Activated CD4-positive, alpha-beta T cell treated with anti-CD3 and anti-CD28 coated beads for 24 hours (primary cell): ENCODE measurements at places on chromosomes 2 and 18.

- DNase-seq: no peak
Observed at GRCh38 chr2:183250061-183250460, 125.8 kb downstream of the NUP35 start.

DNA sequence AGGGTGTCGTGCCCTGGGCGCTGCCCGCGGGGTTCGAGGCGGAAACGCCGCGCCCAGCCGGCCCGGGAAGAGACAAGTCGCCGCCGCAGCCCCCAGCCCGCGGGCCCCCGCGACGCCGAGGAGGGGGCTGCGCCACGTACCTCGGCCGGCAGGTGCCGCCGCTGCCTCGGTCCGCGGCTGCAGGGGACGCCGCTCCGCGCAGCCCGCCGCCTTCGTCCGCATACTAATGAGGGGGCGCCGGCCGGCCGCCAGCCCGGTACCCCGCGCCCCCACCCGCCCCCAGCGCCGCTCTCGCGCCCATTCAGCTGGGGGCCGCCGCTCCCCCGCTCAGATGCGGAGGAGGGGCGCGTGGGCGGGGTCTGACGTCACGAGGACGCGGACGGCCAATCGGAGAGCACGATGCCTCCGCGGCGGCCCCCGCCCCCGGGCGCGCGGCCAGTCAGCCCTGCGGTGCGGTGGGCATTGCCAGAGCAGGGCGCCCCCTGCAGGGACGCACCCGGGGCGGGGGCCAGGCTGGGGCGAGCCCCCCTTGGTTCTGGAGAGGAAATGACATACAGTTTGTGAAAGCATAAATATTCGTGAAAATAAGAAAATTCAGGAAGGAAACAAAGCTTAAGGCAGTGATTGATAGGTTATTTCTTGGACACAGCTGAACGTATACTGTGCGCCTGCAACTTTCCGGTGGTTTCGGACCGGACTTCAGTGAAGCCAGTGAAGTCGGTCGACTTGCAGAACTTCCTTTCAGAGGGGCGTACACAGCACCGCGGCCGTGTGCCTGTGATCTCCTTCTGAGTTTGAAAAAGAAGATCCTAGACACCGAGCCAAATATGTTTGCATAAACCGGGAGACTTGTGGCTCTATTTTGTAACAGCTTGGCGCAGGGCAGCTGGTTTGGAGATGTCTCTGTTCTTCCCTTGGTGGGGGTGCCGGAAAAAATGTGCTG lies at the start of gene ST3GAL5:
Gene ST3GAL5 (minus strand): TSS at position 307 of the 943 bp plus-strand sequence. CDS start 85 bp downstream, at position 222.
- peak; percentile 89 for DNase-seq

- no peak for DNase-seq
Observed at GRCh38 chr2:69582582-69583176, 60.9 kb downstream of the AAK1 start.

DNA sequence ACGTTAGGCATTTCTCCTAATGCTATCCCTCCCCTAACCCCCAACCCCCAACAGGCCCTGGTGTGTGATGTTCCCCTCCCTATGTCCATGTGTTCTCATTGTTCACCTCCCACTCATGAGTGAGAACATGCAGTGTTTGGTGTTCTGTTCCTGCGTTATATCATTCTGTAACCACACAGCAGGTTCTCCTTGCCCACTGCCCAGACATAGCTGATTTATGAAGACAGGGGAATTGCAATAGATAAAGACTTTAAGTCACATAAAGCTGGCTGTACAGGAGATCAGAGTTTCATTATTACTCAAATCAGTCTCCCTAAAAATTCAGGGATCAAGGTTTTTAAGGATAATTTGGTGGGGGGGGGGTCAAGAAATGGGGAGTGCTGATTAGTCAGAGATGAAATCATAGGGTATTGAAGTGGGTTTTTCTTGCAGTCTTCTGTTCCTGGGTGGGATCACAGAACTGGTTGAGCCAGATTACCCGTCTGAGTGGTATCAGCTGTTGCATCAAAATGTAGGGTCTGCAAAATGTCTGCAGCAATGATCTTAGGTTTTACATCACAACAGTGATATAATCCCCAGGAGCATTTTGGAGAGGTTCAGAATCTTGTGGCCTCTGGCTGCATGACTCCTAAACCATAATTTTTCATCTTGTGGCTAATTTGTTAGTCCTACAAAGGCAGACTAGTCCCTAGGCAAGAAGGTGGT lies 392.1 kb upstream of the KCNJ3 start:
- no peak for DNase-seq

DNA sequence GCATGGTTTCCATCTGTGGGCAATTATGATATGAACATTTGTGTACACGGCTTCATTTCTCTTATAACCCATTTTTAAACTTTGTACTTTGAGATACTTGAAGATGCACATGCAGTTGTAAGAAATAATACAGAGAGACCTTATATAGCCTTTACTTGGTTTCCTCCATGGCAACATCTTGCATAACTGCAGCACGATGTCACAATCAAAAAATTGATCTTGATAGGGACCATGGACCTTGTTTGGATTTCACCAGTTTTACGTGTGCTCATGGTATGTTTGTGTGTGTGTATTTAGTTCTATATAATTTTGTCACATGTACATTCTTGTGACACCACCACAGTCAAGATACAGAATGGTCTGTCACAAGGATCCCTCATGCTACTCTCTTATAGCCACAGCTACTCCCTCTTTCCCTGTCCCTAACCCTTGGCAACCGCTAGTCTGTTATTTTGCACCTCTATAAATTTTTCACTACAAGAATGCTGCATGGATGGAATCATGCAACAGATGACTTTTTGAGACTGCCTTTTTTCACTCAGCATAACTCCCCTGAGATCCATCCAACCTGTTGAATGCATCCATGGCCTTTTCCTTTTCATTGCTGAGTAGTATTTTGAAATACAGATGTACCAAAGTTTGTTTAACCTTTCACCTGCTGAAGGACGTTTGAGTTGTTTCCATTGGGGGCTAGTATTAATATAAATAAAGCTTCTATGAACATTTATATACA lies 19.4 kb upstream of the MLPH start:
- DNase-seq: no peak

DNA sequence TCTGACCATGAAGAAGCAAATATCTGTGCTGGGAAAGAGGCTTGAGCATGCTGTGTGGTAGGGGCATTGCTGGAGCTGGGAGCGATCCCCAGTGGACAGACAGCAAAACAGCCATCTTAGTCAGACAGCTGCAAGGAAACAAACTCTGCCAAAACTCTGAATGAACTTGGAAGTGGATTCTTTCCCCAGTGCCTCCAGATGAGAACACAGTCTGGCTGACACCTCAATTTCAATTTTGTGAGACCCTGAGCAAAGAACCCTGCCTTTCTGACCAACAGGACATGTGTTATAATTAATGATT lies 23.2 kb upstream of the FAP start:
- no peak for DNase-seq

- no peak for DNase-seq
Observed at GRCh38 chr2:118168615-118169014, 80.3 kb downstream of the INSIG2 start.

DNA sequence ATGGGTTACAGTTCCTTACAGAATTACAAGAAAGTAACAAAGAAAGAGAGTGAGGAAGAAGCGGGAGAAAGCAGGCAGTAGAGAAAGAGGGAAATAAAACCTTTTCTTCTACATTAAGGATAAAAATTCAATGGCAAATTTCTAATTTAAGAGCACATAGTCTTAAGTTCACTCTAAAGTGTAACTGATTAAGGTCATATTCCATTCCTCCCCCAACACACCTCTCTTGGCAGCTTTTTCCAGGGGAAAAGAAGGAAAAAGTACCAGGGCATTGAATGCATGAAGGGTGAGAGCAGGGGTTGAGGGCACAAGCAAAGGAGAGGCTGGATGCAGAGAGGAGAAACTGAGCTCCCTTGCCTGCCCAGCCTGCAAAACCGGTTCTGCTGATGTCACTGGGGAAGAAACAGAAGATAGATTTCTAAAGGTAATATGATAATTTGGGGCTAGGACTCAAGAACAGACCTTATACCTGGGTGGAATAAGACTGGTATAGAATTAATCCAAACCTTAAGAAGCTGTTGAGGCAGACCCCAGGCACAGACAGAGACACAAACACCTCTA lies 4.6 kb downstream of the ACMSD start:
- no peak for DNase-seq

DNA sequence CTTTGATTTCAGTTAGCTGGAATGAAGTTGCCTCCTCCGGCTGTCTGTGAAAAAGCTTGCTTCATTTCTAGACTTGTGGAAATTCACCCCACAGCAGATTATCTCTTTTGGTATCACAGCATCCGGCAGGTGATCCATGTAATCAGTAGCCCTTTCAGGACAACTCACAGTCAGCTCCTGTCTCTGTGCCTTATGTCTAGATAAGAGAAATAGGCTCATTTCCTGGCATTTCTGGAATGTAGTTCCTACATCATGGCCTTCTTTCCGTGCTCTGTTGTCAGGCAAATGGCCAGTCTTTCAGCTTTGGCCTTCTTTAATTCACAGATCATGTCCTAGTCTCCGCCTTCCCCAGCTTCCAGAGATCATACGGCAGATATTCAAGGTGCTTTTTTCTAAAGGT lies 455.4 kb downstream of the NUP35 start:
- no peak for DNase-seq

GRCh38 chr18:36186461-36187192 lies 670 bp upstream of the MOCOS start:
- peak; percentile 20 for DNase-seq

DNA sequence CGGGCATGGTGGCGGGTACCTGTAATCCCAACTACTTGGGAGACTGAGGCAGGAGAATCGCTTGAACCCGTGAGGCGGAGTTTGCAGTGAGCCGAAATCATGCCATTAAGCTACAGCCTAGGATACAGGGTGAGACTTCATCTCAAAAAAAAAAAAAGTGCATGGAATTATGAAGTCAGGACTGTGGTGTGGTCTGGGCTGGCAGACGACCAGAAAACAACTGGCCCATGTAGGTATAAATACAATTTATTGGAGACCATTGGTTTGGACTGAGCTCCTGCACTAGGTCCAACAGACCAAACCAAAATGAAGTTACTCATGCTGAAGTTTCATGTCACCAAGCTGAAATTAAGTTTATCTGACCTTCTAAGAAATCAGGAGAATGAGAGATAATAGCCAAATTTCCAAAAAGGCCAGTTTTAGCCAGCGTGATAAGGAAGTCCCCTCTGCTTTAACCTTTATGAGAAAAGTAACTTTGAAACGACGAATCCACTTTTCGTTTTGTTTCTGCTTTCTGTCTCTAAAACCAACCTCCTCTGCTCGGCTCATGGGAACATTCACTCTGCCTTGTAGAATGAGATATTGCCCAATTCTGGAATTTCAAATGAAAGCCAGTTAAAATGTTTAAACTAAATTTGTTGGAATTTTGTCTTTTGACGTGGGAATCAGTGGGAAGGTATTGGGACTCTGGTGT lies 17.7 kb upstream of the RAB10 start:
- no peak for DNase-seq

GRCh38 chr2:236576953-236577352 lies 7.3 kb downstream of the ACKR3 start:
- DNase-seq: no peak

DNA sequence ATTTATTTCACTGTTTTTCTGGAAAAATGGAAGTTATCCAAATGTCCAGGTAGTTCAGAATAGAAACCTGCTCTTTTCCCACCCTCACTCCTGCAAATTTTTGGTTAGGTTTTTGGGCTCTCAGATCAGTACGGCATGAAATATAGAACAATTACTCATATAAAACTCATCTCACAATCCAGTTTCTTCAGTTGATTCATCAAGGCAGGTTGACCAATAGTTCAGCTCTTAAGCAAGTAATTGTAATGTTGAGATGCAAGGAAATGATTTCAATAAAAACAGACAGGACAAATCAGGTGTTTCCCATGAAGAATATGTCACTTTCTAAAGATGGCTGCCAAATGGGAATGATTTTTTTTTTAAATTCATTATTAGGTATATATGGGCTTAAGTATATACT lies 2.0 kb downstream of the RAB27B start:
- DNase-seq: no peak

DNA sequence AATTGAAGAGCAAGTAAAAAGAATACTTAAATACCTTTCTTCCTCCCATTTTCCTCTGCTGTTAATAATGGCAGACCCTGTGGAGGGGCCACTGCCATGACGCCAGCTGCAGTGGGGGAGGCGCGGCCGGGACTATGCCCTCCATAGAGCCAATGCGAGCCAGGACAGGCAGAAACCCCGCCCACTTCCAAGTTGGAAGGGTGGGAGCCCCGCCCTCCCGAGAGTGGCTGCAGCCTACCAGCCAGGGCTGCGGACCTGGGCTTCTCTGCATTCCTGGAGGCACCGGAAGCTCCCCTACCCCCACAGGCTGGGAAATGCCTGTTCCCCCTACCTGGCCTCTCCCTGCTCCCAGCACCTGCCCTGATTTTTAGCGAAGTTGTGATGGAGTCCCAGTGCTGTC lies 439.4 kb upstream of the CDH19 start:
- DNase-seq: no peak

DNA sequence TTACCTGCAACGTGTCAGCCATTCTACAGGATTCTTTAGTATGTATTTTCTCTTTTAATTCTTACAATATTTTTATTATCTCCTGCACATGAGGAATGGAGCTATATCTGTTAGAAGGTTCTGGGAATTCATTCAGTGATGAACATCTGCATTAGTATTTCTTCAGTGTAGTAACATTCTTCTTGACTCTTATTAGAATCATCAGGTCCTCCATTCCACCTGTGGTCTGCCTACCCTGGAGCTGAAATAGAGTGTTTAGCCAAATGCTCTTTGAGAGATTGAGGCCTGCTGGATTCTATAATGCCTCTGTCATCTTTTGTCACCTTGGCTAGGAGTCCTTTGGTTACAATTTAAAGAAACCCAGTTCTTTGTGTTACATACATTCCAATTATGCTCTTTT lies 54.4 kb downstream of the RHBDD1 start:
- DNase-seq: no peak

DNA sequence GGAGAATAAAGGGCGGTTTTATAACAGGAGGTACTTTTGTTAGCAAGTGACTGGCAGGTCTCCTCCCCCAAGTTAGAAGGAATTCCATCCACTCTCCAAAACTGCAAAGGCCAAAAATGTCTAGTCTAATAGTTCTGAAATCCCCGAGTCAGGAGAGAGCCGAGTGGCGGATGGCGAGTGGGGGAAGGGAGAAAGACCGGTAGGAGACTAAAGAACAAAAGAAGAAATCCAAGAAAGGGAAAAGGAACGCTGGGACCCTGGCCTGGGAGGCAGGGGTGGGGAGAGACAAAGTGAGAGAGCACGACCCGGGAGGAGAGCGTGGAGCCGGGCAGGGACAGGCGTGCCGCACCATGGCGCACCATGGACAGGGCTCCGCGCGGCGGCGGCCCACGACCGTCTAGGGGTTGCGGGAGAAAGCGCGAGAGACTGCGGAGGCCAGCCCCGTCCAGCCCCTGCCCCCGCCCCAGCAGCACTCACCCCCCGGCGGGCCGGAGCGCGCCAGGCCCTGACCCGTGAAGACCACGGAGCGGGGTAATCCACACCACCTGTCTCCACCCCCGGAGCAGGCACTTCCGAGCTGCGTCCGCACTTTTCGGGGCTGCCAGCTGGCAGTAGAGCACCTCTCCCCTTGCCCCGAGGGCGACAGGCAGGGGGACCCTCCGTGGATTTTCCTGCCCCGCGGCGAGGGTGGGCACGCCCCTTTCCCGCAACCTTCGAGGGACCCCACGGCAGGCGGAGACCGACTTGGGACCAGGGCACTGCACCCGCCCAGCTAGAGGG lies 1.6 kb downstream of the CDH2 start:
- DNase-seq: no peak

- no peak for DNase-seq
Observed at GRCh38 chr2:235439959-235440662, 53.7 kb upstream of the AGAP1 start.

- DNase-seq: no peak
Observed at GRCh38 chr18:43322132-43322531, 44.8 kb upstream of the SYT4 start.
